Activated naive CD4-positive, alpha-beta T cell treated with anti-CD3 and anti-CD28 coated beads, Interleukin-2, amount 10 ng/mL, durations not matched to agents 5 hours and 36 hours (primary cell): ENCODE measurements at places on chromosomes 12 and 14. TPM values are rescaled to one million over a fixed set of nuclear protein-coding genes. Genes with fewer than 3 reads are reported as not detected.

The ADAM21 gene
- not detected for total RNA-seq

The YY1 gene
- 94.2 TPM for total RNA-seq

The LRRC10 gene
- total RNA-seq, result not detected

The OTX2 gene
- not detected for total RNA-seq

The CPNE6 gene
- total RNA-seq, result not detected

The MYO1A gene
- 0.43 TPM for total RNA-seq

The RFC5 gene
- total RNA-seq, result 31.1 TPM

The ZDHHC22 gene
- not detected for total RNA-seq

The OR4L1 gene
- total RNA-seq, result not detected

The TOMM20L gene
- total RNA-seq, result not detected

The TSHR gene
- 3.5 TPM for total RNA-seq

The CCDC38 gene
- total RNA-seq, result 0.18 TPM

The AQP2 gene
- total RNA-seq, result not detected

The MIPOL1 gene
- not detected for total RNA-seq

The RHOF gene
- 153 TPM for total RNA-seq

The DDN gene
- 0.10 TPM for total RNA-seq

The KCNMB4 gene
- total RNA-seq, result 0.76 TPM

The AICDA gene
- total RNA-seq, result 0.43 TPM
